ENCODE measurements at places on chromosomes 3 and 15.

GRCh38 chr3:174540116-174540908 is 318.8 kb upstream of the NAALADL2 start:
- DNase-seq = no peak

GRCh38 chr3:158261371-158261991 is 151.6 kb downstream of the RSRC1 start:
- DNase-seq = no peak

DNA sequence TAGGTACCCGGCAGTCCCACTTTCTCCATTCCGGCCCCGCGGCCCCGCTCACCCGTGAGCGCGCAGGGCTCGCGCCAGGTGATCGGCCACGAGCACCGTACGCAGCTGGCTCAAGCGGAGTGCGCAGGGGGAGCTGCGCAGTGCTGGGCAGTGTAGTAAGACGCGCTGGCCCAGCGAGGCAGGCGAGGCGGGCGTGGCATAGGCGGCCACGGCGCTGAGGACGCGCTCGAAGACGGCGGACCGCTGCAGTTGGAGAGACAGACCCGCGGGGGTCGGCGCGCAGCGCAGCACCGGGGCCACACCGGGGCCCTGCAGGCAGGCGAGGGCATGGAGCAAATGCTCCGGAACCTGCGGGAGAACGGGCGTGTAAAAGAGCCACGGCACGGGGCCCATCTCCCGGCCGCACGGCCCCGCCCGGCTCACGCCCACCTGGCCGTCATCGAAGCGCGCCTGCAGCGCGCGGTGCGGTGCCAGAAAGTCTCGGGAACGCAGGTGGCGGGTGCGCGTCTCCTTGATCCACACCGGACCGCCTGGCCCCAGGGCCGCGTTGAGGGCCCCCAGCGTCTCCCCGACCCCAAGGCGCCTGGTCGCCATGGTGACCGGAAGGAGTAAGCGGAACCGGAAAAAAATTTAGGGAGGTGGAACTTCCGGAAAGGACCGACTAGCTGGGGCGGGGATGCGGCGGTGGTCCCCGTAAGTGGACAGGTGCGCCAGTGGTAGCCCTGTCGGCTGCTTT is at the start of gene DALRD3:
Gene DALRD3, minus strand, starts transcription at position 610 of the 736 bp plus-strand sequence. Its CDS starts 16 bp downstream, at position 594.
- DNase-seq = peak; percentile 36

GRCh38 chr3:68764554-68764953 is 167.8 kb downstream of the TAFA4 start:
- no peak for DNase-seq

DNA sequence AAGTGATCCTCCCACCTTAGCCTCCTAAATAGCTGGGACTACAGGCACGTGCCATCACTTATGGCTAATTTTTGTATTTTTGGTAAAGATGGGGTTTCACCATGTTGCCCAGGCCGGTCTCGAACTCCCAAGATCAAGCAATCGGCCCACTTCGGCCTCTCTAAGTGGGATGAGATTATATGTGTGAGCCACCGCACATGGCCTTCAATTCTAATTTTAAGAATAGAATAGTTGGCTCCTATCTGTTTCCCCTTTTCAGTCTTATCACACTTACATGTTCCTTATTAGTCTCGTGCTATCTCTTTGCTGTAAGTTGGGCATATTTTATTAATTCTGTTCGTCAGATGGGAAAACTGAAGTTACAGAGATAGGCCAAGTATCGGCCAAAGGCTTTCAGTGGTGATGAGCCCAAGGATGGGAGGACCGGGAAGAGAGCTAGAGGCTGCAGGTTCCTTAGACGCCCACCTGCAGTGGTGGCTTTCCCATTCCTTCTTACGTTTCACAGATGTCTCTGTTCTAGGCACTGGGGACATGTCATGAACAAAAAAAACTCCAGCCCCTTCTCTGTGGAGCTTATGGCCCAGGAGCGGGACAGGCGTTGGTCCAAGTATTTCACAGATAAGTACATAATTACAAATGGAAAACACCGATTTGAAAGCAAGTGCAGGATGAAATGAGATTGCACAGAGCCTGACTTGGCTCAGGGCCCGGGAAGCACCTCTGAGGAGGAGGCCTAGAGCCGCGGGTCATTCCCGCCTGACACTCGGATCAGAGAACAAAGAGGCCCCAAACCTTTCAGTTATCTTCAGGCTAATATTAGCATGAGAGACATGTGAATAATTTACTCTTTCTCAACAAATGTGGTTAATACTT is 91.1 kb upstream of the KLF13 start:
- DNase-seq = no peak

DNA sequence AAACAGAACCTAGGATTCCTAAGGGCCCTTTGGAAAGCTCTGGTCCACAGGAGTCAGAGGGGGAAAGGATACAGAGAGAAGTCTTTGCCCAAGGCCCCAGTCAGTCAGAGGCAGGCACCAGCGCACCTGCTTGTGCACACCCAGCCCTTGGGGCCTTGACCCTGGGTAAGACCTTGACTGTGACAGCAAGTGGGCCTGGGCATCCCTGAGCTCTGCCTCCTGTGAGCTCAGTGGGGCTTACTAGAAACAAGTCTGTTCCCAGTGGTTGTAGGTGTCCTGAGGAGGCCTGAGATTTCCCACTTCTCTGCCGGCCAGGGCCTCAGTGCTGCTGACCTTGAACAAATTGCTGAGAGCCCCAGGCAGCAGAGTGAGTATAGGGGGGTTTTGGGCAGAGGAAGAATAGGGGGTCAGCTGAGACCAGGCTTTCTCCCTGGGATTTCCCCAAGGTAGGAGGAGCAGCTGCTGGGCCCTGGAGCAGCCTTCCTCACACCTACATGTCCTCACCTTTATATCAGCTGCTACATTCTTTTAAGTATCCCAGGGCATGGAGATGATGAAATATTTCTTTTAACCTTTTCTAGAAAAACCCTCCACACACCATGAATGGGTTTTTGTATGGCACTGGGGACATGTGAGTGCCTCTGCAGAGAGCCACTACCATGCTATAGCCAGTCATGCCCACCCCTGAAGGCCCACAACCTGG is 9.7 kb upstream of the DAG1 start:
- DNase-seq = no peak

- DNase-seq = no peak
These were observed 36.8 kb upstream of the TRH start for GRCh38 chr3:129937717-129938116.

- no peak for DNase-seq
These were observed 26.2 kb upstream of the LRTM1 start for GRCh38 chr3:54954022-54954421.
